Cardiac muscle cell (in vitro differentiated cells and primary cell): ENCODE measurements at places on chromosomes 6 and 20. TPM values are rescaled to one million over a fixed set of nuclear protein-coding genes. Genes with fewer than 3 reads are reported as not detected.
A peak's percentile ranks its signal among the peaks of the same experiment; 100 is the strongest.

DNA sequence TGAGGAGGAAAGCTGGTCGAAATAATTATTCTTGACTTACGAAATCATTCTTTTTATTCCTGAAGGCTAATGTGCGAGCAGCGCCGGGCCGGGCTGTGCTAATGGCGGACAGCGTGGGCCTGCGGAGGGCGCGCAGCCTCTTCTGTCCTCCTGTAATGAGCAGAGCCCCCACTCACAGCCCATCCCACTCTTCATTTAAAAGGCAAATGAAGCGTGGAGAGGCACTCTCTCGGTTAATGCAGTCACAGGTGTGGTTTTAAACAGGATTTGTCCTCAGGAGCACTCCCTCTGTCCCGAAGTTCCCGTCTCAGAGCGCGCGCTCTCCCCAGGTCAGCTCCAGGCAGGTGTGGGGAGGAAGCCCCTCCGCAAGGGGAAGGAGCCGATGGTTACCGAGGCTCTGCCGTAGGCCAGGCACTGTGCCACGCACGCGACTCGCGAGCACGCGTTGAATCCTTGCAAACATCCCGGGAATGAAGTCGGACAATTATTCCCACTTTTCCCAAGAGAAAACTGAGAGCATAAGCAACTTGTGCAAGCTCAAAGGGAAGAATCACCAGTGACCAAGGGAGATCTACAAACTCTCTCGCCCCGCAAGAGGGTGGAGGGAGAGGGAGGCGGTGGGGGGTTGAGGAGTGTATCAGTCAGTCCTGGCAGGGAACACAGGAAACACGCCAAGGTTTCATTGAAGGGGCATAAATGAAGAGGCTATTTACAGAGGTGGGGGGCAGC lies 35.5 kb upstream of the ZFAND3 start:
- peaks cover 7% of the 10 kb centered on the region for H3K4me1 ChIP-seq
- peak; percentile 9 for DNase-seq
- no peak overlapping the region for H3K4me3 ChIP-seq

NKX2-4 gene
- total RNA-seq = not detected in 2 replicates

GRCh38 chr6:140987364-140988155 lies 1145.2 kb upstream of the GJE1 start:
- H3K27ac ChIP-seq = no peak overlapping the region
- H3K27me3 ChIP-seq = no peaks in the 10 kb centered on the region
- H3K4me1 ChIP-seq = no peaks in the 10 kb centered on the region
- no peak for DNase-seq

SLC26A8 gene
- total RNA-seq = not detected in 2 replicates

DNA sequence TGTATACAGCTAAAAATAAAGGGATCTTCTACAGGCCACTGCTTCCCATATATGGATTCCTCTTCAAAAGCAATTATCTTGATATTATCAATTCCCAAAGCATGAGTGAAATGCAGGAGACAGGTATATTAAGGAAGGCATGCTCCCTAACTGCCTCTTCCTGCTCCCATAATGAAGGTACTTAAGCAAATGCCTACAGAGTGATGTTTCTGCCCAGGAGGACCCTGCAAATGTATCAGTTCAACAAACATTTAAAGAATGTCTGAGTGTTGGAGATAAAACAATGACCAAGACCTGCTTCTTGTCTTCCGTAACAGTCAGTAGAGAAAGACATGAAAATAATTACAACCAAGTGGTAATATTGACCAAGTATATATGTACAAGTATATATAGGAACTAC lies 4.2 kb downstream of the UBE2J1 start:
- H3K27me3 ChIP-seq = no peaks in the 10 kb centered on the region
- no peak overlapping the region for H3K4me3 ChIP-seq
- H3K36me3 ChIP-seq = no peaks in the 10 kb centered on the region

DNA sequence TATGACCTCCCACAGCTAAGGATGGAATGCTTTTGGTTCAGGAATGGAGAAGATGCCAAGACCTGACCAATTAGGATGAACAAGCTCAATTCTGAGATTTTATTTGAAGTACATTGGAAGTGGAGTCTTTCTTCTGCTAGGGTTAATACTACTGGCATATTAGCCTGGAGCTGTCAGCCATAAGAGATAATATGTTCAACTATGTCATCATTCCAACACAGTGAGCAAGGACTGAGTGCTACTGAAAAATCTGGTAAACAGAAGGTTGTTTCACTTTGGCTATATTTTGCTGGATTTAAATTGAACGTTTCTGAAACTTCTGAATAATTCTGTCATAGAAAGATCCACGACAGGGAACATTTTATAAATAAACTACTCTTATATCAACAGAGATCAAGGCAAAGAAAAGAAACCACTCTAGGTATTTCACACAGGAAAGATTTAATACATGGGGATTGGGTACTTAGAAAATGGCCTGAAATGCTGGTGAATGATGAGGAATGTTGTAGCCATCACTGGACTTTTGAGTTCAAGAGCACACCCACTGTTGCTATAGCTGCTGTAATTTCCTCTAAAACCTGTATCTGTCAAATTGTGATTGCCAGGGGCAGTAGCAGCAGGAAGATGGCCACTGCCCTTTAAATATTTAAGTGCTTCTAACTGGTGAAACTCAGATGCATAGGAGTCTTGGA lies 200.5 kb downstream of the PLCB4 start:
- H3K4me3 ChIP-seq = no peak overlapping the region
- H3K4me1 ChIP-seq = peaks cover 7% of the 10 kb centered on the region
- H3K27ac ChIP-seq = no peak overlapping the region

BEND6 gene
- total RNA-seq = 0.09 and 0.11 TPM in 2 replicates

DNA sequence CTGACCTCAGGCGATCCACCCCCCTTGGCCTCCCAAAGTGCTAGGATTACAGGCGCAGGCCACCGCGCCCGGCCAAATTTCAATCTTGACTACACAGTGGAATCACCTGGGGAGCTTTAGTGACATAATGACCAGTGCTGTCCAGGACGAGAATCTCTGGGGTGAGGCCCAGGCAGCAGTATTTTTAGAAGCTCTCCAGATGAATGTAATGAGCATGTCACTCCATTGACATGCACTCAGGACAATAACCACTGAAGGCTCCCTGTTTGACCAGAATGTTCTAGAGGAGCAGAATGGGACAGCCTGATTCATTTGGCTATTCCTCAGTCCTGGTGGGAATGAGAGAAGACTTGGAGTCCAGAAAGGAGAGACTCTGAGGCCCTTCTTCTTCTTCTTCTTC lies 39.2 kb downstream of the SRSF3 start:
- H3K36me3 ChIP-seq = no peaks in the 10 kb centered on the region
- no peak for DNase-seq
- H3K4me3 ChIP-seq = no peak overlapping the region

JPH2 gene
- total RNA-seq = 154 and 205 TPM in 2 replicates

- no peaks in the 10 kb centered on the region for H3K27me3 ChIP-seq
- H3K4me3 ChIP-seq = no peak overlapping the region
- peak; percentile 72 for DNase-seq
- no peaks in the 10 kb centered on the region for H3K4me1 ChIP-seq
- peaks cover 14% of the 10 kb centered on the region for H3K36me3 ChIP-seq
Observed at GRCh38 chr6:38671885-38672467, 31.0 kb downstream of the GLO1 start.

CLVS2 gene
- total RNA-seq = 0.03 and 0.04 TPM in 2 replicates

BCKDHB gene
- total RNA-seq = 17.6 and 27.8 TPM in 2 replicates

ASIP gene
- total RNA-seq = not detected in 2 replicates

DNA sequence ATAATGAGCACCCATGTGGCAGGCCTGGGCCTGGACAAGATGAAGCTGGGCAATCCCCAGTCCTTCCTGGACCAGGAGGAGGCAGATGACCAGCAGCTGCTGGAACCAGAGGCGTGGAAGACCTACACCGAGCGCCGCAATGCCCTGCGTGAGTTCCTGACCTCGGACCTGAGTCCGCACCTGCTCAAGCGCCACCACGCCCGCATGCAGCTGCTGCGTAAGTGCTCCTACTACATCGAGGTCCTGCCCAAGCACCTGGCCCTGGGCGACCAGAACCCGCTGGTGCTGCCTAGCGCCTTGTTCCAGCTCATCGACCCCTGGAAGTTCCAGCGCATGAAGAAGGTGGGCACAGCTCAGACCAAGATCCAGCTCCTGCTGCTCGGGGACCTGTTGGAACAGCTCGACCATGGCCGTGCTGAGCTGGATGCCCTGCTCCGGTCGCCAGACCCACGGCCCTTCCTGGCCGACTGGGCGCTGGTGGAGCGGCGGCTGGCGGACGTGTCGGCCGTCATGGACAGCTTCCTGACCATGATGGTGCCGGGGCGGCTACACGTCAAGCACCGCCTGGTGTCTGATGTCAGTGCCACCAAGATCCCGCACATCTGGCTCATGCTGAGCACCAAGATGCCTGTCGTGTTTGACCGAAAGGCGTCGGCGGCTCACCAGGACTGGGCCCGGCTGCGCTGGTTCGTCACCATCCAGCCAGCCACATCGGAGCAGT lies 1.9 kb downstream of the FNDC11 start:
- no peaks in the 10 kb centered on the region for H3K27me3 ChIP-seq
- no peak for DNase-seq
- H3K4me3 ChIP-seq = no peak overlapping the region
- H3K27ac ChIP-seq = no peak overlapping the region
- H3K36me3 ChIP-seq = no peaks in the 10 kb centered on the region
